RWPE1 (cell line): ENCODE measurements at places on chromosomes 2 and 18.

GRCh38 chr2:97741686-97742085, 28.3 kb downstream of the ZAP70 start:
- no peak for DNase-seq

GRCh38 chr18:70195014-70195614, 10.4 kb downstream of the RTTN start:
- no peak for DNase-seq

DNA sequence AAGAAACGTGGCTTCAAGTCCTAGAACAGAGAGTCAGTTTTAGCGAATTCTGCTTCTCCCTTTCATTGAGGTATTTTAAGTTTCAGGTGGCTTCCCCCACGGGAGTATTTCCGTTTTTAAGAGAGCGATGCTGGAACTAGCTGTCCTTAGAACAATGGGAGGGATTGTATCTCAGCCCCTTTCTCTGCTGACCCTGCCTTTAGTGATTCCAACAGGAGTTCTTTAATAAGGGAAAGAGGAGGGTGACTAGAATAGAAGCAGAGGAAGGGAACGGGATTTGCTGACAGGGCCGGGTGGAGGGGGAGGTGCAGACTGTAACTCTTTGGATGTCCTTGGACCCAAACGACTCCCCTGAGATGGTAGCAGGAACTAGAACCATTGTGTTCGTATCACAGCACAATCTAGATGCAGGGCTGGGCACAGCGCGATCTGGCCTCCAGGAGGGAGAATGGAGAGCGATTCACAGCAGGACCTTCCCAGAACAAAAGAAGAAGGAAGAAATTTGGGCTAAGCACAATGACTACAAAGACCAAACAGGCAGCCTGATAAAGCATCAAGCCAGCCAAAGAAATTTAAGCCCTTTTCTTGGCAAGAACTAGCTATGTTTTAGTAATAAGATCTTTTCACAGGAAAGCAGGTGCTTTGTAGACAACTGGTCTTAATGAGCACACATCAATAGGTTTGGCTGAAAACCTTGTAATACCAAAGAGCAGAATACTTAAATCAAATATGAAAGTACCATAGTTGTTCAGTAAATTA, 15.8 kb upstream of the RTTN start:
- no peak for DNase-seq

DNA sequence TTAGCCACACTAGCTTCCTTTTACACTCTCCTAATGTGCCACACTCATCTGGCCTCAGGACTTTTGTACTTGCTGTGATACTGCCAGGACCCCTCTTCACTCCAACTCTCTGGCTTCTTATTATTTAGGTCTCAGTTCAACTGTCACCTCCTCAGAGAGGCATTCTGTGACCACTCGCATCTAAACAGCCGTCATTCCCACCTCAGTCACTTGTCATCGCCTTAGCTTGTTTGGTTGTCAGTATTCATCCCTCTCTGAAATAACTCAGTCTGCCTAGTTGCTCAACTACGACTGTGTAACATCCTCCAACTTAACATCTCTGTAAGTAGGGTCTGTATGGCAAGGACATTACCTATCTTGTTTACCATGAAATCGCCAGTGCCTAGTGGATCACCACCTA, 27.2 kb downstream of the MGAT4A start:
- DNase-seq = no peak

DNA sequence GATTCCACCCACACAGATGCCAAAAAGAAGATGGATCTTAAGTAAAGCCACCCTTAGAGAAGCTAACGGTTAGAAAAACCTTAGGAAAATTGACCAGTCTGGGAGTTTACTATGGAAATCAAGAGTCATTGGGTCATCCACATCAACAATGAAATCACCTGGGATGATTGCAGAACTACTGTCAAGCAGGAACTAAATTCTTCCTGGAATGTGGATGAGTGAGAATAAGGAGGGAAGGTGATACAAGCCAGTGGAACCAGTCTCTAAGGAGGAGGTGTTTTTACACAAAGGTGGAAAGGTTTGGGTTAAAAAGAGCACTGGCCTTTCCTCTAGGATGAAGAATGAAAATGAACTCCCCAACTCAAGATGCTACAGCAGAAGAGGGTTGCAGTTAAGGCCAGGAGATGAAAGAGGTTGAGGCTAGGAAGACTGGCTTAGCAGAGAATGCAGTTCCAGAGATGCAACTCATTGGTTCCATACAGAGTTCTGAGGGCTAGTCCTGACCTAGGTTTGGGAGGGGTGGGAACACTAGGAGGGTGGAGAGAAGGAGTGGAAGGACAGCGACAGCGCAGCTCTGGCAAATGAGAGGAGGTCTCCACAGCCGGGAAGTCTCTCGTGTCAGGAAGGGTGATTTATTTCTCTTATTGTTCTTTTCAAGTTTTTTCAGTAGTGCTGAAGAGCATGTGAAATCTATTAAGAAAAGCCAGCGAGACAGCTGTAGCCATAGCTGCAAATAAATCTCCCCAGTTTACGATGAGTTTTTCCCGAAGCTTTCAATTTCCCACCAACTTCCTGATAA, 27.7 kb upstream of the KDM3A start:
- DNase-seq = no peak

- no peak for DNase-seq
Observed at GRCh38 chr2:232491139-232491780, 3.6 kb upstream of the ECEL1 start.

GRCh38 chr2:8666581-8666980, 15.3 kb upstream of the ID2 start:
- DNase-seq = no peak

- no peak for DNase-seq
Observed at GRCh38 chr2:210267698-210268097, 42.5 kb upstream of the ACADL start.

DNA sequence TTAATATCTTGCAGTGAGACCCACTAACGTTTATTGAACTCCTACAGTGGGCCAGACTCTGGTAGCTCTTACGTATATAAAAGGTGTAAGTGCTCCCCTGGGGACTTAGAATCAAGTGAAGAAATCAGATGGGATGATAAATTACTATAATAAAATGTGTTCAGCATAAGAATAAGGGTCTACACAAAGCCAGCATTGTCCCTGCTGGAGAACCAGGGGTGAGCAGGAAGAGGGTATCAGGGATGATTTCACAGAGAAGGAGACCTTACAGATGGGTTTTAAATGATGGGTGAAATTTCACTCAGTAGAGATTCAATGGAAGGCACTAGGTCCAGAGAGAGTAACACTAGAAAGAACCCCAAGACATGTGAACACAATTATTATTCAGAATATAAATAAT, 20.7 kb downstream of the NRXN1 start:
- no peak for DNase-seq

GRCh38 chr2:88489181-88489580, 36.7 kb upstream of the FOXI3 start:
- DNase-seq = peak; percentile 31

DNA sequence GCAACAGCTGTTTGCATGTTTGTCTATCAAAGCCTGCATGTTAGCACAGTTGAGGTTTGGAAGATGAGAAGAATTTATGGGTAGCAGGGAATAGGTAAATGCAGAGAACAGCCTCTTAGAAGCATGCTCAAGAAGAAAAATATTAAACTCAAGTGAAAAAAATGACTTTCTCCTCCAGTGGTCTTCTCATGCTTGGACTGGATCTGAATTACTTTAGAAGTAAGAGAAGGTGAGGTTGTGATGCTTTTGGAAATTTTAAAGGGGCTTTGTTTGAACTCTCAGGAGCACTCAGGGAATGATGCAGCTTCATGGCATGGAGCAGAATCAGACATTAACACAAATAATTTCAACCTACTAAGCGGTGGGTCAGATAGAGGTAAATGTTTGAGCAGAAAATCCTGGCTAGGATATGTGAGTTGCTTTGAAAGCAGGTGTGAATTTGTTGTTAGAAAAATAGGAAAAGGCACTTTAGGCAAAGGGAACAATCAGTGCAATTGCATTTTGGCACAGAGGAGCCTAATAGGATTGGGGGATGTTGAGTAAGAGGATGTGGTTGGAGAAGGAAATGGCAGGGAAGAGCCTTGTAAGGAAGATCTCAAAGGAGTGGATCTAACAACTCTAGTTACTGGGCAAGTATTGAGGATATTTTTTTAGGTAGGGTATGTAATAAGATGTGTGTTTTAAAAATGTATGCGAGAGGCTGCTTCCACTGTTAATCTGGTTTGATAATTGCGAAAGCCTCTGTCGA, 76.3 kb downstream of the DDX1 start:
- no peak for DNase-seq

GRCh38 chr18:77271576-77272481, 22.2 kb downstream of the GALR1 start:
- no peak for DNase-seq

DNA sequence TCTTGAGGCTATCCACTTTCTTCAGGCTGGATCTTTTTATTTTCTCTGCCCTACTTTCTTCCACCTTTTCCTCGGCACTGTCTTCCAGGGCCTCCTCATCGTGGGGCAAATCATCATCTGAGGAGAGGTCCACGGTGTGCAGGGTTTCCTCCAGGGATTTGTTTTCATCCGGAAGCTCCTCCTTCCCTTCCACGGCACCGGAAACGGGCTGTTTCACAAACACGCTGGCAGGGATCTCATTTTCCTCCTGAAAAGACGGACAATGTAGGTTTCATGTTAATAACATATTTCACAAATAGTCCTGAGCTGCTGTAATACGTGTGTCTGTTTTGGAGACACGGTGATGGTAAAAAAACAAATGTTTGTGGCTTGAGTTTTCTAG, 10.4 kb downstream of the CAVIN2 start:
- DNase-seq = no peak

GRCh38 chr2:173427887-173428668, 73.4 kb downstream of the CDCA7 start:
- DNase-seq = peak; percentile 88

- peak; percentile 19 for DNase-seq
Observed at GRCh38 chr2:232781765-232782164, 5.4 kb upstream of the KCNJ13 start.

- no peak for DNase-seq
Observed at GRCh38 chr18:4888251-4889040, 308.6 kb downstream of the AKAIN1 start.

DNA sequence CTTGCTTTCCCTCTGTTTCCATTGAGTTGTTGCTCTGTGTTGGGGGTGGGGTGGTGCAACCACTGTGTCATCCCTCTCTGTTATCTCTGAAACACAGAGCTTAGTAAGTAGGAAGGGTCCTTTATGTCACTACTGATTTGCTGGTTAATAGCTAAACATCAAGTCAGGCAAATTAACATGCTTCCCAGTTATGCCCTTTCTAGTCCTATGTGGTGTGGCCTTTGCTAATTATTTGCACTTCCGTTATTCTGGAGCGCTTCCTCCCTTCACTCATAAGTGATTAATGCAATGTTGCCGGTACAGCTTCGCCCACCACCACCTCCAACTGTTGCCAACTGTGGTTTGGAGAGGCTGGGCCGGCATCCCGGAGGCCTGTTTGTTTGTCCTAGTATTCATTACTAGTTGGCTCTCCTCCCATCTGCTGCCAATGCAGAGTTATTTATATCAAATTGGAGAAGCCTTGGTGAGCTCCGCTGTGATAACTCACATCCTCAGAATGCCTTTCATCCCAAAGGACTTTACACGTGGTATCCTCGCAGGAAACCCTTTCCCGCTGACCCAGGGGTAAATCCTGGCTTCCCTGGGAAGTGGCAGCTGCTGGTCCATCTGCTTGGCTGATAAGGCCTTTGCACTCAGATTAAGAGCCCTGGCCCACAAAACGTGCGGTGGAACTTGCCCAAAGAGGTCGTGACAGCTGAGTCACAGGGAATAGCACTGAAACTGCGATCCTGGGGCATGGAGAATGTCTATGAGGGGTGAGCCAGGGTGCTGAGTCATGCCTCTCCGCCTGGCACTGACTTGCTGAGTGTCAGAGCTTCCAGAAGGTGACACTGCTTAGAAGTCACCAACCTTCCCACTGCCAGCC, 72.0 kb upstream of the ZCCHC2 start:
- peak; percentile 70 for DNase-seq

GRCh38 chr2:239257511-239257937, 143.3 kb downstream of the HDAC4 start:
- peak; percentile 80 for DNase-seq

- DNase-seq = no peak
Observed at GRCh38 chr18:6261938-6262337, 152.8 kb downstream of the L3MBTL4 start.

GRCh38 chr2:17539611-17540092, 844 bp upstream of the VSNL1 start:
- no peak for DNase-seq

DNA sequence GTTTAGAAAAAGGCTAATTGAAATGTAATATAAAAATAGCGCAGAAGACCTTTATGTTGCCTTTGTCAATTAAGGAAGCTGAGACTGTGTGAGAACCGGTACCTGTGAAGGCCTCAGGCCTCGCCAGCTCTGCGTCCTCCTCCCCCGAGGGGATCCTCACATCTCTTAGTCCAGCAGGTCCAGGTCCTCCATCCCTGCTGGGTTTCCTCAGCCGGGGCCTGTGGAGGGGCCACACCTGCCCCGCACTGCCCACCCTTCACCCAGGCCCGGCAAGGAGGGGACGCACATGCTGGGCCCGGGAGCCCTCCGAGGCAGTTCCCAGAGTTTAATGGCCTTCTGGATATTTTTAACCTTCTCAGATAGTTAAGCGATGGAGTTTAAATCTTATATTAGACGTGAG, 3.5 kb downstream of the KCNG2 start:
- no peak for DNase-seq

GRCh38 chr2:215657844-215658243, 222.0 kb upstream of the FN1 start:
- DNase-seq = peak; percentile 25

- no peak for DNase-seq
Observed at GRCh38 chr18:37714691-37715090, 149.1 kb upstream of the CELF4 start.

- DNase-seq = no peak
Observed at GRCh38 chr2:240291337-240292034, 144.0 kb upstream of the GPC1 start.

- no peak for DNase-seq
Observed at GRCh38 chr18:8504424-8504823, 104.8 kb upstream of the RAB12 start.

DNA sequence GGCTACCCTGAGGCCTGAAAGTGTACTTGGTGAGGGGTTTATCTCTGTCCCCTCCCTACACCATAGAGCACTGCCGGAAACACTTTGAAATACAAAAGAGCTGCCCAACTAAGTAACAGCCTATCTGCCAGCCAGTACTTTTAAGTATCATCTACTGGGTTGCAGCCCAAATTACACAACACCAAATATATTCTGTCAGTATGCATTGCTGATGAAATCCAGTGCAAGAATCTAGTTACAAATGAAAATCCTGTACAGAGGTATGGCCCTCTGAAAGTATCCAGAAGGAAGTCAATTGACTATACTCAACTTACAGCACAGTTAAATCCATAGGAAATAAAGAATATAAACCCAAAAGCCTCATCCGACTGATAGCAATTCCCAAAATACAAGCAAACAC, 280.8 kb downstream of the CCDC85A start:
- no peak for DNase-seq

DNA sequence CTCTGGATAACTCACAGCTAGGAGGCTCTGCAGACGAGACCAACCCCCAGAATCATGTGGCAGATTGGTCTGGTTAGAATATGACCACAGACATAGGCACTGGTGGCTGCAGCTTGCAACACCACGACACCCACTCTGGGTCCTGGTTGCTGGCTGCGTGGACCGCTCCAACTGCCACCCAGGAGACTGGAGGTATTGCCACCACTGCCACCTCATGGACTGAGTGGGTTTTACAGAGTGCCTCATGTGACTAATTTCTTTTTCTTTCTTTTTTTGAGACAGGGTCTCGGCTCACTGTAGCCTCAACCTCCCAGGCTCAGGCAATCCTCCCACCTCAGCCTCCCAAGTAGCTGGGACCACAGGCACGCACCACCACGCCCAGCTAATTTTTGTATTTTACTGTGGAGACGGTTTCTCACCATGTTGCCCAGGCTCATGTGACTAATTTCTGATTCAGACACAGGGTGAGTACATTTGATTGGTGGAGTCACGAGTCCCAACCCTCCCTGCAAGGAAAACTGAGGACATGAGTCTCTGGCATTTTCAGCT, 29.9 kb upstream of the NT5DC4 start:
- DNase-seq = peak; percentile 60
